ENCODE measurements at places on chromosomes 3 and 15.

GRCh38 chr3:107242579-107242978, 134.7 kb upstream of the CCDC54 start:
- DNase-seq, result no peak

DNA sequence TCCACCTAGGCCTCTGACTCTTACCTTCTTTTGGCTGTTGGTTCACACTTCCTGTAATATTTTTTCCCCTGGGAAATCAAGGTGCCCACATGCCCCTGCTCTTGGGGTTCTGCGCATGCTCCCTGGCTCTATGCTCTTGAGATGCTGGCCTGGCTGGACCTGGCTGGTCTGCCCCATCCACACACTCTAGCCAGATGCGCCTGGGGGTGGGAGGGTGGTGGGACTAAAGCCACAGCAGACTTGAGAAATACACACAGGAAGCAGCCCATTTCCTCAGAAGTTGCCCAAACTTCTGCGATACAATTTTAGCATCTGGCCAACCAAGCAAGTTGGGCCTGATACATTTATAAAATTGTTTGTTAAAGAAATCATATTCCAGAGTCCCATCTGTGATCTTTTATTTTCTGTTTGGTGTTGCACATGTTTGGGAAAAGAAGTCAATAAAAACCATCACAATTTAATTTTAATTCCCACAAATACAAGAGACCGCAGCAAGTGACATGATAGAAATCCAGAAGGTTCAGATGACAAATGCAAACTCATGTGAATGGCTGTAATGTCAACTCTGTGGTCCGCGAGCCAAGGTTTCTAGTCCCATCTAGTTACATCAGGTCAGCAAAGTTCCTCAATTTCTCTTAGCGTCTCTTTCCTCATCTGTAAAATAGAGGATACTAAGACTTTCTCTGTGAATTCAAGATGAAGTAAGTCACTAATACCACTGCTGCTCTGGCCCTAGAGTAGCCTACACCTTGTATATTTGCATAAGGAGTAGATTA, 55.9 kb upstream of the MEF2A start:
- DNase-seq, result peak; percentile 85

DNA sequence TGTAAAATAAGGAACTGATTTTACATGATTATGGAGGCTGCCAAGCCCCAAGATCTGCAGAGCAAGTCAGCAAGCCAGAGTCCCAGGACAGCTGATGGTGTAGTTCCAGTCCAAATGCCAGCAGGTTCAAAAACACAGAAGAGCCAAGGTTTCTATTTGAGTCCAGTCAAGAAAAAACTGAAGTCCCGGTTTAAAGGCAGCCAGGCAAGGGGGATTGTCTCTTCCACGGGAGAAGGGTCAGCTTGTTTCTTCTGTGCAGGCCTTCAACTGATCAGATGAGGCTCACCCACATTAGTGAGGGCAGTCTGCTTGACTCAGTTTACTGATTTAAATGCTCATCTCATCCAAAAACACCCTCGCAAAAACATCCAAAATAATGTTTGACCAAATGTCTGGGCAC, 246.2 kb downstream of the PLCL2 start:
- no peak for DNase-seq

DNA sequence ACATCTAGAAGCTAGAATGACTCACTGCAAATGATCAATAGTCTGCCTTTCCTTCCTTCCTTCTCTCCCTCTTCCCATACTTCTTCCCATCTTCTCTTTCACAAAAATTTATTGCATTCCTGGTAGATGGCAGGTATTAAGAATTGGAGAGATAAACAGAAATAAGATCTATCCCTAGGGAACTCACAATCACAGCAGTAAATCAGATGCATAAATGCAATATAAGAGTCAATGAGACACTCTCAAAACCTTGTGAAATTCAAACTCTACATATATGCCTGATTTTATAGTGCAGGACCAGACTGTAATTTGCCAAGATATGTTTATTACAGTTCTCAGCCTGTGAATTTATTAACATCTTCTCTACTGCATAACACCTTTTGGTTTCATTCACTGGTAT, 78.3 kb upstream of the ARL6 start:
- no peak for DNase-seq

- DNase-seq, result no peak
Measured at GRCh38 chr15:60821462-60822061, 342.6 kb upstream of the ICE2 start.

- peak; percentile 91 for DNase-seq
Measured at GRCh38 chr15:31434588-31435260, 108.1 kb downstream of the KLF13 start.

DNA sequence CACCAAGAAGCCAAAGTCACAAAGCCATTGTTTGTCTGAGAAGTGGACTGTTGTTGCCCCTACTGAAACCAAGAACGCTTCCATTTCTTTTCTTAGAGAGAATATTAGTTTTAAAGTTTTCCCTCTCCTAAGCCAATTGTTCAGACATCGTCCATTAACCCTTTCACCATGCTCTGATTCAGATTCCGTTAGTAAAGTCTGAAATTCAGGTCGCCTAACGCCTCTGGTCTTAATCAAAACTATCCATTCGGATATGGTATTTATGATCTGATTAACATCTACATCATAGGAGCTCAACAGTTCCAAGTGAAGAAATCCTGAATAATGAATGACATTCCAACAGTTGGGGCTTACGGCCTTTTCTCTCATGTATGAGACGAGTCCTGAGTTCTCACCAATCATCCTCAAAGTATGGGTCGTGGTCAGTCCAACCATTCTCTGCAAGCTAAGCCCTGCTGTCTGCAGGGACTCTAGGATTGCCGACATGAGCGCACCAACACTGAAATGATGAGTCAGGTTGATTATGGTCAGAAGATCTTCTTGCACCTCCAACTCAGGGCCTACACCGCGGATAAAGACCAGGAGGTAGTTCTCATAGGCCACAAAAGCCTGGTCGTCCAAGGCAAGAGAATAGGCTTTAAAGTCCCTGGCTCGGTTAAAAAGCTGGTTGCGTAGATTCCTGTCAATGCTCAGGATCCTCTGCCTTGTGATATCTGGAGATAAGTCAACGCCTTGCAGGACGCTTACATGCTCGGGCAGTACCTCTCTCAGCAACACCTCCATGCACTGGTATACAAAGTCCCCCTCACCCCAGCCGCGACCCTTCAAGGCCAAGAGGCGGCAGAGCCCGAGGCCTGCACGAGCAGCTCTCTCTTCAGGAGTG, 767 bp downstream of the EPM2AIP1 start:
- peak; percentile 36 for DNase-seq

GRCh38 chr15:57079446-57079845, 161.0 kb downstream of the TCF12 start:
- peak; percentile 50 for DNase-seq

GRCh38 chr3:52784021-52784621, 6.7 kb downstream of the ITIH1 start:
- no peak for DNase-seq

GRCh38 chr3:54967731-54968161, 39.9 kb upstream of the LRTM1 start:
- DNase-seq, result peak; percentile 75

- no peak for DNase-seq
Measured at GRCh38 chr3:9750556-9751411, 1.0 kb downstream of the OGG1 start.

GRCh38 chr3:157231071-157231470, 71.1 kb upstream of the CCNL1 start:
- DNase-seq, result no peak

- DNase-seq, result no peak
Measured at GRCh38 chr3:168574455-168575158, 478.9 kb upstream of the GOLIM4 start.

DNA sequence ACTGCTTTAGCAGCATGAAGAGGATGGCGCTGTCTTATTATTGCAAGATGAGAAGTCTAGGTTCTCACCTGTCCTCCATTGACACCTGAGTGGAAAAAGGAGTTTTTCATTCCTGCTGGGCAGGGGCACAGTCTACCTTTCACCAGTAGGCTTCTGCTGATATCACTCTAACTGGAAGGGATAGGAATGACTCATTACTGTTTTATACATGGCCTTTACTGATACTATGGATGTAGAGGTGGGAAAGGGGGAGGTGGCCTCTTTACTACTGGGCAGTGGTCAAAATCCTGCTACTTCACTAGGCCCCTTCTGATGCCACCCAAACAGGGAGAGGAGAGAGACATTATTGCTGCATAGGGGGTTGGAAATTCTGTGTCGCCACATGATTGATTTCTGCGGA, 97.8 kb downstream of the BBX start:
- DNase-seq, result no peak

DNA sequence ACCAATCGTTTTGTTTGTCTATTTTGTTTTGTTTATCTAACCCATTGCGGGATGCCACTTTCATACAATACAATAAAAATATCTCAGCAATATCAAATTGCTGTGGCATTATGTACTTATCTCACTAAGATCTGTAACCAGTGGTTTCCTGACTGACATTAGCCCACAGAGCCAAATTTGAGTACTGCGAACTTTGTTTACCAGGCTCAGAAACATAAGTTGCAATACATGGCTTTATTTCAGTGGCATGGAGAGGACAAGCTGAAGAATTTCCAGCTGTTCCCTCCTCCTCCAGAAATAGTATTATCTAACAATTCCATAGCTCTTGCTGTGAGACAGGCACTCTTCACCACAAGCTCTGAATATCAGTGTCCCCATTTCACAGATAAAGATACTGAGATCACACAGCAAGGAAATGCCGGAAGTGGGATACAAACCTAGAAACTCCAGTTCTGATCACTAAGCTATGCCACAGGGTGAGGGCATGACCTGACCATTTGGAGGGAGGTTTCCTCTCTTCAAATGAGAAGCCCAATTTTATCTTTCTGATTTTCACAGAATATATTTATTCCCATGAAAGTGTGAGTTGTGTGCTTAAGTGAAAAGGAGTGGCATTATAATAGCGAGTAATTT, 469.9 kb upstream of the CBLB start:
- no peak for DNase-seq

- DNase-seq, result peak; percentile 63
Measured at GRCh38 chr3:38960953-38961622, 90.7 kb downstream of the SCN11A start.

DNA sequence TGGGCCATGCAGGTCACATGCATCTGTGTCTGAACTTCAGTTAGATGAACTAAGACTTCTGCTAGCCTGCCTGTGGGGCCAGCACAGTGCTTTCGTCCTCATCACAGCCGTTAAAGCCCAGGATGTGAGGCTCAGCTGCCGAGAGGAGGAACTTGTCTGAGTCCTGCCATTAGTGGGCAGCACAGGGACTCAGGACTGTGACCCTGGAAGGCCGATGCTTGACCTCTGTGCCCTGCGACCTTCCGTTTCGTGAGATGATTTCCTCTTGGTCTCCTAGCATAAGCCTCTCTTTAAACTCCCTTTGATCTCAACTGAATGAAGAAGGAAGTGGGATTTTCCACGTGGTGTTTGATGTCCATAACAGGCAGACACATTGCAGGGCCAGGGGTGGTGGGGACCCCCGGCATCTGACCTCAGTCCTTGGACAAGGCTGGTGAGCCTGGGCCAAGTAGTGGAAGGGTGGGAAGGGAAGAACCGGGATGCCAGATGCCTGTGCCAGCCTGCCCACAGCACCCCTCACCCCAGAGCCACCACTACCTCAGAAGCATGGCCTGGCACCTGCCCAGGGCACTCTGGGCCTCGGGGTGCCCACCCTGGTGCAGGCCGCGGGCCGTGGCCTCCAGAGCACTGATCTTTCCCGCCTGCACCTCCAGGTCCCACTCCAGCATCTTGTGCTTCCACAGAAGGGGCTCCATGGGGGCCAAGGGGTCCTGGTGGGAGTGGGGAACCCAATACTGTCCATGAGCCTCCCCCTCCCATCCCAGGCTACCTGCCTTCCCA, 21.6 kb downstream of the PLA2G4B start:
- DNase-seq, result peak; percentile 47

DNA sequence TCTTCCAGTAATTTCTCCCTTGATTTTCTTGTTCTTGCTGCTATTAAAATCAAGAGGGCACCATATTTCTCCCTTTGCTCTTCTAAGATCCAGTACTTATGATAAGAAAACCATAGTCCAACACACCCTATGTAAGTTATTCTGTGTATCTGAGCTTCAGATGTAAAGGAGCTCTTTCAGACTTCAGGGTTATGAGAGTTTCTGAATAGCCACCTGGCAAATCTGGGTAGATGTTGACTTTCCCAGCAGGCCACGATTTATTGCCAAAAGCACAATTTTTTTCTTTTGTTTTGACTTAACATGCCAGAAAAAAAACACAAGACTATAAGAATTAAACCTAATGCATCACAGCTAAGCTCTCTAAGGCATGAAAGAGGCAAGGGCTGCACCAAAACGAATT, 1045.0 kb downstream of the FHIT start:
- no peak for DNase-seq

DNA sequence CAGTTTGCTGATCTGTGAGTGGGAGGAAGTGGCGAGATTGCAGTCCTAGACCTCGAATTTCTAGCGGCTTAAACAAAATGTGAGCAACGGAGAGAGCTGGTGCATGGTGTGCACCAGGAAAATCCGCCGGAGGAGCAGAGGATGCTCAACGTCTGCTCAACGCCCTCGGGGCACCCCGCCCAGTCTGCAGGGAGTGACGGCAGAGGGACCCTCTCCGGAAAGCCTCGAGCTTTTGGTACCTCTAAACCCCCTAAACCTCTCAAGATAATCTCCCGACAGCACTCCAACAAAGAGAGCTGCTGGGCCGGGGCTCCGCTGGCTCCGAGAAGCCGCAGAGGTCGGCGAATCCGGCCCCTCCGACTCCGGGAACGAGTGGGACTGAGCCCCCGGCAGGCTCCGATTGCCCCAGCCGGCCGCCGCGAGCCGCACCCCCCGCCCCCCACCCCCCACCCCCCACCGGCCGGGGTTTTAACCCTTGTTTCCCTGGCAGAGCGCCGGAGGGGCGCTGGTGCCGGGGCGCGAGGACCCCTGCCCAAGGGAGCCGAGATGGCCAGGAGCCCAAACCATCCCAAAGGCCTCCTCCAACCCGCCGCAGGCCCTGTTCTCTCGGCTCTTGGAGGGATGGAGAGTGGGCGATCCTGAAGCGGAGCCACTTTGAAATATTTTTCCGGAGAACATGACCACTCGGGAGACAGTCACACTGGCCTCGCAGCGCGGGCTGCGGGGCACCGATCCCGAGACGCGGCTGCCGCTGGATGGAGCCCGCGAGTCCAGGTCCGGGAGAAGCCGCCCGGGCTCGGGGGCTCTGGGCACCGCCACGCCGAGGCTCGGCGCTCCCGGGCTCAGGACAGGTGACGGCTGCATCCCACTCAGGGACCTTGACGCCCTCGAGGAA, 1.5 kb downstream of the MEGF11 start:
- DNase-seq, result peak; percentile 52

DNA sequence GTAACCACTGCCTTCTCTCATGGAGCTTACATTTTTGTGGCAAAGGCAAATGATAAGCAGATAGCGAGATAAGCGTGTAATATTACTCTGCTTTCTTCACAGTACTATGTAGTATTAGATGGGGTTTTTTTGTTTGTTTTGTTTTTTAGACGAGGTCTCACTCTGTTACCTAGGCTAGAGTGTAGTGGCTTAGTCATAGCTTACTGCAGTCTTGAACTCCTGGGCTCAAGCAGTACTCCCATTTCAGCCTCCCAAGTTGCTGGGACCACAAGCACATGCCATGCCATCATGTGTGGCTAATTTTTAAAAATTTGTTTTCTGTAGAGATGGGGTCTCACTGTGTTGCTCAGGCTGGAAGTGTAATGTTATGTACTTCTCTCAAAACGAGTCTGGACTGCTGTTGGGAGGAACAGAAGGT, 22.9 kb downstream of the MBNL1 start:
- DNase-seq, result no peak

Measured in suppressor macrophage treated with lipopolysaccharide for 1 hour (primary cell).